Inflammatory macrophage treated with lipopolysaccharide for 1 hour (primary cell): ENCODE measurements at places on chromosomes 12 and 14.
A peak's percentile ranks its signal among the peaks of the same experiment; 100 is the strongest.

DNA sequence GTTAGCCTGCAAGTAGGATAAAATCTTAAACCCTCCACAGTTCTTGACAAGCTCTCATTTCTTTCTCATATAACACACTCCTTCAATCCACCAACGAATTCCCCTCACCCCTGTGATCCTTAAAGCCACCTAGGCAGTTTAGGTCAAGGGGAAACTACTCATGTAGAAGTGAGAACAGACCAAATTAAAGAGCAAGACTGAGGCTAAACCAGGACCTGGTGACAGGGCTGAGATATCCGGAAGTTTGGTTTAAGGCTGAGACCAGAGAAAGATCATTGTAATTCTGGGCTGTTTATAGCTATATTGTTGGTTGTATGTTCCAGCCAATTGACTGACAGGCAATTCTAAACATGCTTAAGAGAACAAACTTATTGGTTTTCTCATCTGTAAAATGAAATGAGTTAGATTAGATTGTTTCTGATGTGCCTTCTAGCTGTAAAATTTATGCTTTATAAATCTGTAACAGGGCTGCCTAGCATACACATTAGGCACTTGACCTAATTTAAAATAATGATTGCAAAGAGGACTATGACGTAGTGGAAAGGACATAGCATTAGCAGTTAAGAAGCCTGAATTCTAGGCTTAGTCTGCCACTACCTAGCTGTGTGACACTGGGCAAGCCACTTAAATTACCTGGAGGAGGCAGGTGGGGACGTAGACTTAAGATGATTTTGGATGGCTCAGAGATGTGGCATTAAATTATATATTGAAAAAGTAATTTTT lies 53.9 kb upstream of the PTGR2 start:
- DNase-seq = no peak

DNA sequence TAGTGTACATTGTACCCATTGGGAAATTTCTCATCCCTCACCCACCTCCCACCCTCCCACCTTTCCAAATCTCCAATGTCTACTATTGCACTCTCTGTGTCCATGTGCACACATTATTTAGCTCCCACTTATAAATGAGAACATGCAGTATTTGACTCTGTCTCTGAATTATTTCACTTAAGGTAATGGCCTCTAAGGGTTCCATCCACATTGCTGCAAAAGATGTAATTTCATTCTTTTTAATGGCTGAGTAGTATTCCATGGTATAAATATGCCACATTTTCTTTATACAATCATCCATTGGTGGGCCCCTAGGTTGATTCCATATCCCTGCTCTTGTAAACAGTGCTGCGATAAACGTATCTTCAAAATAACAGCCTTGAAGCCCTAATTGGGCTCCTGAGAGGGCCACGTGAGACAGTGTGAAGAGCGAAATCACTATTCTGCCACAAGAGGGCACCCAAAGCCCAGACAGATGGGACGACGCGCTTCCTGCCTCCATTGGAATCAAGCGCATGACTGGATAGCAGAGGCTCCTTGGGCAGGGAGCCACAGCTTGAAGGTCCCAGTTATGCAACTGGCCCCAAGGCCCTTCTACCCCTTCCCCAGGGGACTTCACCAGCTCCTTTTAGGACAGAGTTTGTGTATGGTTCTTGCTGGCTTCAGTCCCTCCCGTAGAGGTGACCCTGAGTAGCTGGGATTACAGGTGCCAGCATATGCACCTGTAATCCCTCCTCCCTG lies 21.3 kb upstream of the CD27 start:
- DNase-seq = peak; percentile 88

DNA sequence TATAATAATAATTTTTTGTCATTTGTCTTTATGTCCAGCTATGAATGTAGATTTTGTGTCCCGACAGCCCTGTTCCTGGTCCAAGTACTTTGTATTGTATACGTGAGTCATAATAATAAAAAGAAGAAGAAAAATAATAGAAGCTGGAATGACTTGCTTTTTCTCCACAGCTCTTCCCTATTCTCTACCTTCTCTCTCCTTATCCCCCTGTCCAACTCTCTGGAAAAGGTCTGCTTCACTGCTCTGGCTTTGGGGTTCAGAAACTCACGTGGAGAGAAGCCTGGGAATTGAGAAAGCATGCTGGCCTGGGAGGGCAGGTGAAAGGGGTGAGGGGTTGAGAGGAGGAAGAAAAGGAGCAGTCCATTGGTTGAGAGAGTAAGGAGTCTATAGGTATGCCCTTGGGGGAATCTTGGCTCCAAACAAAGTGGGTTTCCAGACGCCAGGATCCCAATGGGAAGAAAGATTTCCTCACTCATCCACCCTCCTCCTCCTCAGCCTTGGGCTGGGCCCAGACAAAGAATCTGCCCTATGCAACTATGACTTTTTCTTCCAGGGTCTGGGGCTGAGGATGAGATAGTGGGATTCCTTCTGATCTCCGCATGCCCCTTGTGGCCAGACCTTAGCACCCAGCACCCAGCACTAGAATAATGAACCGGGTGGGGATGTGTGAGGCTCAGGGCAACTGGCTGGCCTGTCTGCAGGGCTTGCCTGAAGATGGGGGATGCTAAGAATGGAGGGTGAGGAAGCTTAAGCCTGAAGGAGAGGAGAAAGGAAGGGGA lies 4.0 kb downstream of the HOXC8 start:
- DNase-seq = no peak

DNA sequence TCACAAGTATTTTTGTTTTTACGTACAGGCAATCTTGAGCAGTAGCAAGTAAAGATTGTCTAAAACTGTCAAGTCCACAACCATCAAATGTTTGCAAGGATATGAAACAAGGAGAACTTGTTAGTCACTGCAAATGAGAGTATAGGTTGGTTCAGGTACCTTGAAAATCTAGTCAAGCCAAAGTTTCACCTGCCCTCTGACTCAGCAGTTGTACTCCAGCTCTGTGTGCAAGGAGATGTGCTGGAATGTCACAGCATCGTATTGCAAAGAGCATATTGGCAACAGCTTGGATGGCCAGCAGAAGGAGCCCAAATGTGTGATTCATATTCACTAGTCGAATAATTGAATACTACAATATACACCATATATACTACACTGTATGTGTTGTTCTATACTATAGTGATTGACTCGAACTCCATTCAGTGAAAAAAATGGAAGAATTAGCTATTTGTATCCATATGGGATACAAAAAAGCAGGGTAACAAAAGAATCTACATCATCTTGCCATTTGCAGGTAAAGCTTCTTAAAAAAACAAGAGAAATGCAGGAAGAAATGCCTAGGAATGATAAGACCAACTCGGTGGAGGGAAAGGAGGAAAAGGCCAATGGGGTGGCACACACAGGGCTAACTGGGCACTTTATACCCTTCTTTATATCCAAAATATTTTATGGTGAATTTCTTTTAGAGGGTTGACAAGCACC lies 44.0 kb downstream of the EID3 start:
- DNase-seq = no peak

- no peak for DNase-seq
These were observed 16.3 kb downstream of the MUCL1 start for GRCh38 chr12:54870617-54871016.

- DNase-seq = no peak
These were observed 463.5 kb upstream of the PDE3A start for GRCh38 chr12:19904819-19905218.

- no peak for DNase-seq
These were observed 204.9 kb upstream of the RMST start for GRCh38 chr12:97257726-97258125.

- no peak for DNase-seq
These were observed 222.8 kb downstream of the EGLN3 start for GRCh38 chr14:33728010-33728498.

GRCh38 chr14:50943261-50943942 lies 881 bp downstream of the PYGL start:
- DNase-seq = no peak

DNA sequence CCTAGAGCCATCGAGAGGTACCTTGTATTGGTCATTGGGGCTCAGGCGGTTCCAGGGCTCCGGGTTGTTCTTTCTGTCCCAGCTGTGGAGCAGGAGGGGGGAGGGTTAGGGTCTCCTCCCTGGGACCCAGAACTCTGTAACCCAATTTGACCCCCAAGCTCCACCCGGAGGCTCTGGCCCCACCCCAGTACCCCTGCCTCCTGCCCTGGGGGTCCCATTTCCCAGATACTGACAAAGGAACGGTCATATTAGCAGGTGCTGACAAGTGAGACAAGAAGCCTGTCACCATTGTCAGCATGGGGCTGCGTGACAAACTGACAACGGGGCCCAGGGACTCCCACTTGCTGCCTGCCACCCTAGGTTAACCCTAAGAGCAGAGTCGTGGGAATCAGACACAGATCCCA lies 6.2 kb downstream of the SHMT2 start:
- DNase-seq = no peak

- no peak for DNase-seq
These were observed 203.1 kb downstream of the KIF21A start for GRCh38 chr12:39239490-39240486.

- no peak for DNase-seq
These were observed 48.3 kb downstream of the CEP290 start for GRCh38 chr12:88093573-88093972.

DNA sequence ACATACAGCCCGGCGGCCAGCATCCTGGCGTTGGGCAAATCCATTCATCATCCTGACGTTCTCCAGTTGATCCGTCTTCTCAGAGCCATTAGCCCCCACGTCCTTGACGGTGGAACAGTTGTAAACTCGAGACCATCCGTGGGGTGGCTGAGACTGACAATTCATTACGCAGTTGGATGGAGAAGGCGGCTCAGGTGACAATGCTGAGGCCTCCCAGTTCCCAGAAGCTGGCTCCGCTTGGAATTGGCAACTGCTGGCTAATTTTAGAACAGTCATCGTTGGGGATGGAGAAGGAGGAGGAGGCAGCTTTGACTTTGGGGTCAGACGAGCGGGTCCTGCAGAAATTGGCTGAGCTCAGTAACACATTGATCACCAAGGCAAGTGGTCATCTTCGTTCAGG lies 186.5 kb downstream of the PHETA1 start:
- DNase-seq = no peak

- peak; percentile 10 for DNase-seq
These were observed 13.5 kb upstream of the CYP46A1 start for GRCh38 chr14:99670361-99671234.

DNA sequence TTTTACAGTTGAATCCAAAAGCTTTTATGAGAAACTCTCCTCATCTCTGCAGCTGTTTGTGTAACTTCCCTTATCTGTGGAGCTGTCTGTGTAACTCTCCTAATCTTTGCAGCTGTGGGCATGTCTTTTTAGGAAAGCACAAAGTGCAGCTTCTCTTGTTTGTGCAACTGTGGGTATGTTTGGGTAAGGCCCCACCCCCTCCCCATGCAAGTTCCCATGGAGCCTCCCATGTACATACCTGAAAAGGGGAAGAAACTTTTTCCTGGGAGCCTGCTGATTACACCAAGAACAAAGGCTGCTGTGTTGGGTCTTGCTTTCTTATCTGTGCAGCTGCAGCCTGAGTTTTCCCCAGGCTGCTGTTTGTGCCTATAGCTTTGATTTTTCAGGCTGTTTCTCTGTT lies 42.7 kb upstream of the CDKN3 start:
- DNase-seq = peak; percentile 6

GRCh38 chr14:20841096-20841495 lies 38.5 kb upstream of the RNASE1 start:
- DNase-seq = no peak

DNA sequence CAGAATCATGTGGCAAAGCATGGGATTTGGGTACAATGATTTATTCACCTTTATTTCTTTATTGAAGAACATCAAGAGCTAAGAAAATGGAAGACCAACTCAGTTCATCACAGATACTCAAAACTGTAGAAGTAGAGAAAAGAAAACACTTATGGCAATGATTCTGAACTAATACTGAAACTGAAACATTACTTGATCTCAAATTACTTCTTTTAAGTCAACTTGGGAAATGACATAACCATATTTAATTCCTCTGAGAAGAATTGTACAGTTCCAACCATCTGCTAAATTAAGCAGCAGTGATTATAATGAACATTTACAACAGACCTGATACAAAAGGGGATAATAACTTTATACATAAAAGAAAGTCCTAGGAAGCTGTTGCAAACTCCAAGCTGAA lies 466.5 kb downstream of the TMTC2 start:
- DNase-seq = no peak
